ENCODE measurements at places on chromosomes 7 and 10. TPM values are rescaled to one million over a fixed set of nuclear protein-coding genes. Genes with fewer than 3 reads are reported as not detected.

GRCh38 chr7:106895246-106895864, 30.3 kb downstream of the PIK3CG start:
- DNase-seq = no peak

- no peak for DNase-seq
Observed at GRCh38 chr7:142508251-142508650, 241.0 kb upstream of the PRSS1 start.

GRCh38 chr7:76310102-76310957, 7.9 kb downstream of the HSPB1 start:
- DNase-seq = no peak

DNA sequence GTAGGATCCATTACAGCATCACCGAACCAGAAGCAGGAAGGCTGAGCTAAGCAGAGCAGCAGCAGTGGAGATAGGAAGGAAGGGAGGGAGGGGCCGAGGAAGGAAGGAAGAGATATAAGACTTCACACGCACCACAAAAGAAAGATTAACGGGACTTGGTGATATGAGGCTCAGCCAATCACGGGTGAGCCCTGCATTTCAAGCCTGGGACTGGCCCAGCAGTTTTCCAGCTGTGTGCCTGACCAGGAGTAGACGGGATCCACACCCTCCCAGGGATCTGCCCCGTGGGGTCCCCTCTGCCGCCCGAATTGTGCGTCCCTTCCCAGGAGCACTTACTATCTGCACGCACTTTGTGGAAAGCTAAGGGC, 16.2 kb downstream of the ATG9B start:
- no peak for DNase-seq

DNA sequence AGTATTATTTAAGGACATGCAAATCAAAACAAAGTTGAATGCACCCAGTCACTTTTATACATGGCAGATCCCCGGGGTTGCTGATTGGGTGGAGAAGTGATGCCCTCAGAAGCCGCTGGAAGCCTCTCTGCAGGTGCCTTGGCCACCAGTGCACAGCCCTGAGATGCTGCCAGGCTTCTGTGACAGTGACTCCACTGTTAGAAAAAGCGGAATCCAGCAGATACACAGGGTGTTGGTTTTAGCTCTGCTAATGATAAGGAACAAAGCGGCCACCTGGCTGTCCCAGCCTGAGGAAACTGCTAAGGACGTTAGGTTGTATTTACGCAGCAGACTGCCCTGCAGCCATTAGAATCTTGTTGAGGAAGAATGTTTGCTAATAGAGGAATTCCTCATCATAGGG, 47.5 kb downstream of the JAKMIP3 start:
- no peak for DNase-seq

DNA sequence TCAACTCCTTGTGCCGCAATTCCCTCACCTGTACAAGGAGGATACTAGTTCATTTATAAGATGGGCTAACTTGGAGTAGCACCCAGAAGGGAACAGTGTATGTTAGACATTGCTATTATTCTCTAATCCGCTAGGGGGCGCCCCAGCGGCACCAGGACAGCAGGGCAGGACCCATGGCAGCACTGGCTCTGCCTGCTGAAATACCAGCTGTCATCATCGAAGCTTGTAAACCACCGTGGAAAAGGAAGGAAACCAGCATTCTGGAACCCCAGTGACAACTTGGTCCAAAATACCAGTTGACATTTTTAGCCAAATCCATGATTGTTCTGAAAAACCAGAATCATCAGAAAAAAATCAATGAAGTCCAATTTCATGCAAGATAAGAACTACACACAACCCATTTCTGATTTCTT, 134.4 kb downstream of the ITGA8 start:
- peak; percentile 14 for DNase-seq

DNA sequence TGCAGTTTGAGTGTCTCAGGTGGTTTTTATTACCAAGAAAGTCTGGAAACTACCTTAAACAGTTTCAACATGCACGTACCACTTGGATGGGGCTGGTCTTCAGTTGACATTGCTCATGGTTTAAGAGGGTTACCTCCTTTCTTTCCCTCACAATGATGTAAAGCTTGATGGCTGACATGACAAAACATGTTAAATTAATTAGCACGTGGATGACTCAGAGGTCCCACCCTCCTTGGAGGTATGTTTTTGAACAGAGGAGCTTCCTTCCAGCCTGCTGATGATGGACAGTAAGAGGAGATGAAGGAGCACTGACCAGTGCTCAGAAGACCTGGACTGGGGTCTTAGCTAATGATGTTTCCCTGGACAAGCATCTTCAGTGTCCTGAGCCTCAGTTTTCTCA, 322.3 kb upstream of the PODXL start:
- DNase-seq = no peak

DNA sequence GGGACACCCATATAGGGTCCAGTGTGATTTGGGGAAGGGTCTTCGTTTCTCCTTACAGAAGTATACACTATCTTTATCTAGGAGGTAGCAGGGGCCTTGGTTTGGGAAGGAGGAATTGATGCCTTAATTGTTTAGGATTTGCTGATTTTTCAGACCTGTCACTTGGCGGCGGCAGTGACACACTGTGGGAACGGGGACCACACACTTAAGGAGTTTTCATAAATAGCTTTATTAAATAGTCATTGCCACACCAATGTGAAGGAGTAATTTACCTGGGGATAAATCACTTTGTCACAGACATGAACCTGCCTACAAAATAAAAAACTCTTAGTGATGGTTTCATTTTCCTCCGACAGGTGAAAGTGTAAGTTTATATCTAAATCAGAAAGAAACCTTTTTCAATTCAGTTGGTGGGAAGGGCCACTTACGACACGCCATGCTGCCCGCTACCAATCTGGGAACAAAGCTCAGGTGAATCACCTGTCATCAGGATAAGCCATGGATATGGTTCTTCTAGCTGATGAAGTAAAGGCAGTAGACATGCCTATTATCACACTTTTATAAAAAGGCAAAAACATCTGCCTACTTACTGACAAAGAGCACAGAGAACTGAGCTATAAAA, 12.3 kb upstream of the ENO4 start:
- DNase-seq = no peak

DNA sequence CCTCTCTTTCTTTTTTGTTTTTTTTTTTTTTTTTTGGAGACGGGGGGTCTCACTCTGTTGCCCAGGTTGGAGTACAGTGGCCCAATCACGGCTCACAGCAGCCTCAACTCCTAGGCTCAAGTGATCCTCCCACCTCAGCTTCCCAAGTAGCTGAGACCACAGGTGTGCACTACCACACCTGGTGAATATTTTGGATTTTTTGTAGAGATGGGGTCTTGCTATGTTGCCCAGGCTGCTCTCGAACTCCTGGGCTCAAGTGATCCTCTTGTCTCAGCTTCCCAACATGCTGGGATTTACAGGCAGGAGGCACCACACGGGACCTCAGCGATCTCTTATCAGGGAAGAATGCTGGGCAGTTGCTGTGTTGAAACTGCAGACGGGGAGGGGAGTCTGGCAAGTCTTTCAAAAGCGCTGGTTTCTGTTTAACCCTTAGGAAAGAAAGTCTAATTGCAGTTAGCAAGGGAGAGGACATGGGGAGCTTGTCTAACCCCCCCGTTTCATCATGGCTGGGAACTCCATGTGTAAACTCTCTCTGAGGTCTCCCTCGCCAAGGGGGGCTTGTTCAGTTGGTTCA, 39.6 kb upstream of the LMTK2 start:
- no peak for DNase-seq

FKBP6 gene
- total RNA-seq = not detected

PTPRN2 gene
- 52.2 TPM for total RNA-seq

Data from frontal cortex (tissue), 4 donors.